Omental fat pad (tissue), 4 donors: ENCODE measurements at places on chromosomes 5 and 9. TPM values are rescaled to one million over a fixed set of nuclear protein-coding genes. Genes with fewer than 3 reads are reported as not detected.

- no peak for DNase-seq
Measured at GRCh38 chr5:43141211-43141610, 20.5 kb downstream of the ZNF131 start.

Gene NEK6
- 28.4 TPM for total RNA-seq

DNA sequence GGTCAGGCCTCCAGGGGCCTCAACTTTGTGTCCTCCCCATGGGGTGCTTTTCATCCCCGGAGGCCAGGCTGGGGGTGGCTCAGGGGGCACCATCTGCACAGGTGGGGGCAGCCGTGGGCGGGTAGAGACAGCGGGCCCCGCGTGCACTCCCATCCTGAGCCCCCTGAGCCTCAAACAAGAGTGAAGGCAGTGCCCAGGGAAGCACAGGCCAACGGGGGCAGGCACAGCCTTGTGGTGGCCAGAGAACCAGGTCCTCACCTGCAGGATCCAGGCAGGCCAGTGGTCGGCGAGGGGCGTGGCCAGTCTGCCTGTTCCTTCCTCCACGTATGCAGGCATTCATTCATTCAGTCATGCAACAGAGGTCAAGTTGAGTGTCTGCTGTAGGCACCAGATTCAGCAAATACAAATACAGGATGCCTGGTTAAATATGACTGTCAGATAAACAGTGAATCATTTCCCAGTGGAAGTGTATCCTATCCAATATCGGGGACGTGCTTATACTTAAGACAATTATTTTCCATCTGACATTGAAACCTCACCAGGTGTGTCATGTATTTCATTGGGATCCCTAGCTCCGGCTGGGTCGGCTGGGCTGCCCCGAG is 22.3 kb downstream of the KCNT1 start:
- no peak for DNase-seq

DNA sequence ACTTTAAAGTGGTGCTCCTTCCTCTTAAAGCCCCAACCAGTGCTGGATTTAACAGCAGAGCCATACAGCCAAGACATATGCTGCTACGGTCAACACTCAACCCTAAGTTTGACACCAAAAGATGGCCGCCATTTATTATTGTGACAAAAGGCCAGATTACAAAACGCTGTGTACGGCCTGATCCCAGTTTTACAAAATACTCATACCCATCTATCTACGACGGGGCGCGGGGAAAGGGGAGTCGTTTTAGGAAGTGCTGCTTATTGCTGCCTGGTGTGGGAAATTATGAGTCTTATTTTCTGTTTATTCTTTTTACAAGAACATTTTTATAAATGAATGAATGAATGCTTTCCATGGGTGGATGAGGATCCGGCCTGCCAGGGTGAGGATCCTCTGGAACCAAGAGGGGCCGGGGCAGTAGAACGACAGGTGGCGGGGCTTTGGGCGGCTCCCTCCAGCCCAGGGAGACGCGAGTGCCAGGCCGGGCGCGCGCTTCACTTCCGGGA is 457 bp upstream of the IDNK start:
- DNase-seq: peak; percentile 43

DNA sequence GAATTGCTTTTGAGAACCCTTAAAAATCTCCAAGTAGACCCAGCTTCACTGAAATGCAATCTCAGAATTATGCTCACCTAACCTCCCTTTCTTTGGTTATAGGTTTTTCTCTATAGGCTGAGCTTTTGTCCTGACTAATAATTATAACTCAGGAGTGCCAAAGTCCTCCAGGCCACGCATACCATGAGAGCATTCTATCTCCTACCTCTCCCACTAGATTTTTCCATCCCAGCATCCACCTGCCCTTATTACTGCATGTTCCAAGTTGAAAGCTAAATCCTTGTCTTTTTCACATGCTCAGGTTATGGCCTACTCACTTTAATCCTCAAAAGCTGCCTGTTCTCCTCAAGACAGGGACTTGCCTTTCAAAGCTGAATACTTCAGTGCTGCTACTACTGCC is 22.1 kb downstream of the ZNF346 start:
- no peak for DNase-seq

- no peak for DNase-seq
Measured at GRCh38 chr9:107163370-107163769, 119.7 kb upstream of the RAD23B start.

DNA sequence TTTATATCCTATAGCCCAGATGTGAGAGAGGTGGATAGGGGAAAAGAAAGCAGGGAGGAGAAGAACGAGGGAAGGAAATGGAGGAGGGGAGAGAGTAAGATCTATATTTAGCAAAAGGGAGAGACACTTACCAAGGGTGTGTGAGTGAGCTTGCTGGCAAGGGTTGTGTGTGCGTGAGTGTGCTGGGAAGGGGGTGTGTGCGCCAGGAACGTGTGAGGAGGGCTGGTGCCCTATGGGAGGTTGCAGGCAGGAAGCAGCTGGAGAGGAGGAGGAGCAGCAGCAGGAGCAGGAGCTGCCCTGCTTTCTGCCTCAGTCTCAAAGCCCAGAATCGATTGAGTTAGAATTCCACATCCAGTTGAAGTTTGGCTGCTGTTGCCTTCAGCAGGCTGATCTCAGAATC is 148.3 kb upstream of the RUSC2 start:
- no peak for DNase-seq

Gene LMX1B
- total RNA-seq: 0.09 TPM

DNA sequence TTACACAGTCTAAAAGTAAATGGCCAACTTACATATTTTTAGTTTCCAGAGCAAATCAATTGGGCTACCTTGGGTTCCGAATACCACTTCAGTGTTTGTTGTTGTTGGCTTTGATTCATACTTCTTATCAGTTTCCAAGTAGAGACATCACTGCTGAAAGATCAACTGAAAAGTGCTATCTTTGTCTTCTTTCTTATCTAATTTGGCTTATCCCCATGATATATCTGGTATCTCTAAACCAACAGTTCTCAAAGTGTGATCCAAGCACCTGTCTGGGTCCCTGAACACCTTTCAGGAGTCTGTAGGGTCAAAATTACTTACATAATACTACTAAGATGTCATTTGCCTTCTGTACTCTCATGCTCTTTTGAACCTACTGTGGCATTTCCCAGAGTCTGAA is 200.0 kb downstream of the PARP8 start:
- no peak for DNase-seq
